ENCODE measurements at places on chromosomes 11 and 22. TPM values are rescaled to one million over a fixed set of nuclear protein-coding genes. Genes with fewer than 3 reads are reported as not detected.

The OR51E2 gene
- not detected for total RNA-seq

DNA sequence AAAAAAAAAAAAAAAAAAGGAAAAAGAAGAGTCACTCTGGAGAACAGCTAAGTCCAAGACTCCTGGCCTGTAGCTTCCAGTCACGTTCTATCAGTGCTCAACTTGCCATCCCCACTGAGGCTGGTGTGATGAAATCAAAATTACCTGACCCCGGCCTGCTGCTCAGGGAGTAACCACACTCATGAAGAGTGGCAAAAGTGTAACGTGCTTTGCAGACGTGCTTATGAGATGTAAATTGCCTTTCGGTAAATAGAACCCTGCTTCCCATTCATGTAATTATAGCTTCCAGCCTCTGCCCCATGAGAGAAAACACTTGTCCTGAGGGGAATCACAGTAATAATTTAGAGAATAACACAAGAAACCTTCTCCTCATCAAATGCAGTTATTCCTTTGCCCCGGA is 28.2 kb upstream of the CHKA start:
- no peak overlapping the region for H3K27ac ChIP-seq
- H3K4me1 ChIP-seq: peaks cover 19% of the 10 kb centered on the region
- DNase-seq: no peak
- H3K27me3 ChIP-seq: no peaks in the 10 kb centered on the region

DNA sequence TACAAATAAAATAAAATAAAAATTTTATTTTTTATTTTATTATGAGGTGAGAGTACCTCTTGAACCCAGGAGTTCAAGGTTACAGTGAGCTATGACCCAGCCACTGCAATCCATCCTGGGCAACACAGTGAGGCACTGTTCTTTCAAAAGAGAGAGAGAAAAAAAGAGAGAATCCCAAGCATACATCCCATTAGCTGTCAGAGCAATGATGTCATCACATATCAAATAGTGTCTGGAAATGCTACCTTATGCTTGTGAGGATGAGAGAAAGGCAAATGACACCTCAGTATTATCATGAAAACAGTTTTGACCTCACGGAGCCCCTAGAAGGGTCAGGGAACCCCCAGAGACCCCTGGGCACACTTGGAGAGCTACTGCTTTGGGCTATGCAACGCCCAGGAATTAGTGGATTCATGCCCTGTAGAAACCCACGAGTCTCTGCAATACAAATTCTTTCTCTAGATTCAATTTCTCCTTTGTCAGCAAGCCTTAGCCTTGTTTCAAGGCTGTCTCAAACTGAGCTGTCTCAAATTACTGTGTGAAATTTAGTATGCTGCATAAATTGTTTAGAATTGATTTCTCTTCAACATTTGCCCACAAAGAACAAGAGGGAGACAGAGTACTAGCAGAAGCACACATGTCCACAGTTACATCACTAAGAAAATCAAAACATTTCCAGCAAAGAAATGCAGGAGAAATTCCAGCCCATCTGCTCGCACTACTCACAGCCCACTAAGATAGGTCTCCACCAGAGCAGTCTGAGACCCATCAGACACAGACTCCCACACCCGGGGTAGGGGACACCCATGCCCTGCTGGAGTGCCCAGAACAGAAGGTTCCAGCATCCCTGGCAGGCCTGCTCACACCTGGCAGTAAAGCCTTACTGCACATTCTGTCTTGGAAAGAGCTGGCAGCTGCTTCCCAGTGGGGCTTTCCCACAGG is 18.1 kb downstream of the DGCR2 start:
- no peaks in the 10 kb centered on the region for H3K27me3 ChIP-seq
- H3K4me1 ChIP-seq: peaks cover 10% of the 10 kb centered on the region
- no peak overlapping the region for H3K4me3 ChIP-seq
- DNase-seq: no peak
- no peak overlapping the region for H3K27ac ChIP-seq

The CALCB gene
- 1.7 TPM for total RNA-seq

GRCh38 chr22:22400964-22401363 is 107.6 kb downstream of the ZNF280B start:
- H3K4me1 ChIP-seq: peaks cover 9% of the 10 kb centered on the region
- no peak overlapping the region for H3K27ac ChIP-seq
- no peak for DNase-seq
- H3K27me3 ChIP-seq: no peaks in the 10 kb centered on the region
- no peaks in the 10 kb centered on the region for H3K36me3 ChIP-seq
- no peak overlapping the region for H3K4me3 ChIP-seq

GRCh38 chr22:42207918-42208317 is 62.5 kb downstream of the TCF20 start:
- no peak overlapping the region for H3K4me3 ChIP-seq
- no peaks in the 10 kb centered on the region for H3K36me3 ChIP-seq
- H3K27ac ChIP-seq: no peak overlapping the region

DNA sequence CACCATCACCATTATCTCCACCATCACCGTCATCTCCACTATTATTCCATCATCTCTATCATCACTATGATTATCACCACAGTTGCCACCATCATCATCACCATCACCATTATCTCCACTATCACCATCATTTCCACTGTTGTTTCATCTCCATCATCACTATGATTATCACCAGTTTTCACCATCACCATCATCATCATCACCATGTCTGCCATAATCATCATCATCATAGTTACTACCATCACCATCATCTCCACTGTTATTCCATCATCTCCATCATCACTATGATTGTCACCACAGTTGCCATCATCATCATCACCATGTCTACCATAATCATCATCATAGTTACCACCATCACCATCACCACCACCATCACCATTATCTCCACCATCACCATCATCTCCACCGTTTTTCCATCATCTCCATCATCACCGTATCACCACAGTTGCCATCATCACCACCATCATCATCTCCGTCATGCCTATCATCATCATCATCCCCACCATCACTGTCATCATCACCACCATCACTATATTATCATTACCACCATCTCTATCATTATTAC is 264.9 kb downstream of the BRD1 start:
- H3K27ac ChIP-seq: no peak overlapping the region
- H3K36me3 ChIP-seq: no peaks in the 10 kb centered on the region
- H3K27me3 ChIP-seq: no peaks in the 10 kb centered on the region
- no peaks in the 10 kb centered on the region for H3K4me1 ChIP-seq
